ENCODE measurements at places on chromosomes 12 and 14.

GRCh38 chr14:22887260-22887989 is 4.4 kb downstream of the REM2 start:
- no peak for DNase-seq

DNA sequence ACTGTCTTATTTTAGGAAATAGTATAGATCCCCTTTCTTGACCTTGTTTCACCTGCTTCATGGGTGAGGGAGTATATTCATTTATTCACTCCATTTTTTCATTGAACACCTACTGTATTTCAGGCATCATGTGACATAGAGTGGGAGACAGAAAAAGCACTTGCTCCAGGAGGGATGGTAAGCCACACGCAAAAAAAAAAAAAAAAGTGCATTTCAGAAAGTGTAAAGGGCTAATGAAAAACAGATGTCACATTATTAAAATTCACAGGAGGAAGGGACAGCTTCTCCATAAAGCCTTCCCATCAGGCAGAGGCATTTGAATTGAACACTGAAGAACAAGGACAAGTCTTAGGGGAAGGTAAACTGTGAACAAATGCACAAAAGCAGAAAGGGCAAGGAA is 7.5 kb downstream of the SLC8A3 start:
- DNase-seq: no peak

- DNase-seq: no peak
Measured at GRCh38 chr12:57521525-57522010, 1.1 kb upstream of the MBD6 start.

GRCh38 chr14:78788467-78789360 is 618.5 kb downstream of the NRXN3 start:
- no peak for DNase-seq

DNA sequence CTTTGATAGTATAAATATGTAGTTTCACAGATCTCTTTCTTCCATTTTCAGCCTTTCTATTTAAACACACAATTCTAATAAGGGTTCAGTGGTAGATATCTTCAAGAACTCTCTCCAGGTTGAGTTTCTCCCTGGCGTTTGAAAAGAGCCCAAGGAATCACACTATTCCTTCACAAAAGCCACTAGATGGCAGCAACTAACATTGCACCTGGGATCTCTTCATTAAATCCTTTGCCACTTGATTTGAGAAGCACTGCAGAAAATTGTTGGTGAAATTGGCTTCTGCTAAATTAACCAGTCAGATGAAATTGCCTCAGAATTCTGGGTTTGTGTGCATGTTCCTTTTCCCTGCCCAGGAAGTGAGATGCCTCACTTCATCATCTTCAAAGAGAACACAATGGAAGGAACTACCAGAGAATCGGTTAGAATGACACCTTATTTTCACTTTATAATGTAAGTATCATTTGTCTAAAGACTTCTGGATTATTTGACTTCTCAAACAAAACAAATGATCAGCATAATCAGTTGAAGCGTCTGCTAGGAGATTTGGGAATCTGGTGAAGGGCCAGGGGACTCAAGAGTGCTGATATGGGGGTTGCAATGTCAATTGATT is 6.8 kb downstream of the CCDC198 start:
- no peak for DNase-seq
